ENCODE measurements at places on chromosomes 12 and 14. TPM values are rescaled to one million over a fixed set of nuclear protein-coding genes. Genes with fewer than 3 reads are reported as not detected.

GRCh38 chr14:86797075-86797351, 1196.0 kb downstream of the GALC start:
- DNase-seq: no peak

GRCh38 chr14:71451501-71451900, 480.7 kb upstream of the RGS6 start:
- DNase-seq: no peak

DNA sequence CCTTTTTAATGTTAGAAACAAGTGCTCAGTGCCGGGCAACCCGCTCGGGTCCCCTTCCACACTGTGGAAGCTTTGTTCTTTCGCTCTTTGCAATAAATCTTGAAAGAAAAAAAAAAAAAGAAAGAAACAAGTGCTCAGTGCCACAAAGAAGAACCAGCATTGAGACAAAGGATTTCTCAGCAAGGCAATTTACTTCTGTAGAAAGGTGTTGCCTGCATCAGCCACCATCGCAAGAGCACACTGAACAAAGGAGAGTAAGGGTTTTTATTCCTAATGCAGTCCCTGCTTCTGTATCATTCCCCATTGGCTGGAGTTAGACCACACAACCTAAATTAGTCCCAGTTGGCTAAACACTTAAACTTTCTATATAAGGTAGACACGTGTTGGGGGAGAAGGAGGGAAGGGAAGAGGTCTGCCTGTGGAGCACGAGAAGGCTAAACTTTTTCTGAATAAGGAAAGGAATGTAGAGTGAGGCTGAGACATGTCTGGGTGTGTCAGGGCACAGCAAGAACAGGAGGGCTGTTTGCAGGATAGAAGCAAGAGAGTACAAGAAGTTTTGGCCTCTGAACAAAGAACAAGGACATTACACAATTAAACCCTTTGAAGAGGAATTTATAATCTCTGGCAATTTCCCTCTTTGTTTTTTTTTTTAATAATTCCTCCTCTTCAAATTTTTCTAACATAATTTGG, 21.4 kb downstream of the KLRF2 start:
- DNase-seq: no peak

GRCh38 chr12:4169959-4170358, 103.6 kb upstream of the CCND2 start:
- DNase-seq: no peak

DNA sequence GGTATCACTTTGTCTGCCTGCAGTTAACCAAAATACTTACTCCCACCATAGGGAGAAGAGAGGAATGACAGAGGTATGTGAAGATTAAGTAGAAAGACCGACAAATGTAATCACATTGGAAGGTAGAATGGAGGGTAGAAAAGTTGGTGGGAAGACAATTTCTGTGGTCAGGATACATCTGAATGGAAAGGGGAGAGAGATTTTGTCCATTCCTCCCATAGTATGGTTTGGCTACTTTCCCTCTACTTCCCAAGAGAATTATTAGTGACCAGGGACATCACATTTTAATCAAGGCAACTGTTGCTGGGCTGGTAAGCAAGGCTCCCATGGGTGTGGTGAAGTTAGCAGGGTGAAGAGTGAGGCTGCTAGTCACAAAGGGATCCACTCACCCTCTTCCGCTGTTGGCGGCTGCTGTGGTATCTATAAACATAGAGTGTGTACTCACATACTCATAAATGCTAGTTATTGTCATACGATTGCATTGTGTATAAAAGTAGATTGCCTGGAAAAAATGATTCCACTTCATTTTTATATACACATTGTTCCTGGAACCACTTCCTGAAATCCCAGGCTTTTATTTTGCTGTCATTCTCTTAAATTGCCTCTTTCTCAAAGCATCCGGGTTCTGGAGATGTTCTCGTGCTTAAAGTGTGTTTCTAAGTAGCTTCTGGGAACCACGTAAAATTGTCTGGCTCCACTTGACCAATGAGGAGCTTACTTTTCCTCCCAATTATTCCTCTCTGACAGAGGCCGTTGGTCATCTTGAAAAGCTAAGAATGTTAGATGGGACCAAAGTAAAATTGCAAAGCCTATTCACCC, 413.1 kb downstream of the ZFP36L1 start:
- peak; percentile 72 for DNase-seq

- peak; percentile 56 for DNase-seq
Measured at GRCh38 chr14:66070542-66071319, 415.4 kb upstream of the CCDC196 start.

DNA sequence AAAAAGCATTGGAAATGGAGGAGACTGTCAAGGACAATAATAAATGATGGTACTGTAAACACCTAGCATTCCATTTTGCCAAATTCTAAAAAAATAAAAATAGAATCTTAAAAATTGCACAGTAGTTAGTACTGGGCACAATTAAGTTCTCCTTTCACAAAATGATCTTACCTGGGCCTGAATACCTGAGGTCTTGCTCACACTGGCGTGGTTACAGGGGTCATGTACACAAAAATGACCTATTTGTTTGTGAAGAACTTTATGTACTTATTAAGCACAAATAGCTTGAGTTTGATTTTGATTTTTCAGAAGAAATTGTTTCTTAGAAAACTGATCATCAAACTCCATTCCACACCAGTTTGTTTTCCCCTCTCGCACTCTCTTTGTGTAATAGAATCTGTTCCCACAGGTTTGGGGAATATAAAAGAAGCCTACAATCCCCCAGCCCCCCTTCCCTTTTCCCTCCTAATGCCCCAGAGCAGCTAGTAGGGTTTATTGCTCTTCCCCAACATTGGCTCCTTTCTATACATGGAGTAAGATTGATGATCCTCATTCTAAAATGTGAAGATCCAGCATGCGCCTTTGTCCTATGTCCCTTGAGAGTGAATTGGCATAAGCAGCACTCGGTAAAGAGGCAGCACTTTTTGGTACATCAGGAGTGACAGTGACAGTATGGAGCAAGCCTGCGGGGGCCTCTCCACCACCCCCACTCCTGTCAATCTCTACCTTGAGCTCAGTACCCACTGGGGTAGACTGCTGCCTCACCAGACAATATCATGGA, 204.3 kb downstream of the ASCL1 start:
- DNase-seq: no peak

The SLC5A8 gene
- total RNA-seq: not detected

- DNase-seq: no peak
Measured at GRCh38 chr12:74552201-74552600, 14.6 kb downstream of the ATXN7L3B start.

The FMNL3 gene
- 51.7 TPM for total RNA-seq

DNA sequence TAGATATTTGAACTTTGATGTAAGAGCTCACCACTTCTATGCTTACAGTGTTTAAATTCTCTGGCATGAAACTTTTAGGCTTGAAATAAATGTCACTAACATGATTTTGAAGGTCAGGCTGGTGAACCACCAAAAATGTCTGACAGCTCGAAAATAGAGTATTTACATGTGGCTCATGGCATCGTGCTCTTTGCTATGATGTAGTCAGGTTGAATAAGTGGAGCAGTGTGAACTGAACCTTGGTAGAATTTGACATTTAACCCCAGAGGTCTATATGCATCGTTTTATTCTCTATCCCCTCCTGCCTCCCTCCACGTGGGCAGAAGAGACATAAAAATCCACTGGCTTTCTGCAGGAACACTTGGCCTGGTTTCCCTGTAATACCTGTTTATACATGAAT, 369.7 kb upstream of the ATP2B1 start:
- no peak for DNase-seq

The KRT3 gene
- not detected for total RNA-seq

DNA sequence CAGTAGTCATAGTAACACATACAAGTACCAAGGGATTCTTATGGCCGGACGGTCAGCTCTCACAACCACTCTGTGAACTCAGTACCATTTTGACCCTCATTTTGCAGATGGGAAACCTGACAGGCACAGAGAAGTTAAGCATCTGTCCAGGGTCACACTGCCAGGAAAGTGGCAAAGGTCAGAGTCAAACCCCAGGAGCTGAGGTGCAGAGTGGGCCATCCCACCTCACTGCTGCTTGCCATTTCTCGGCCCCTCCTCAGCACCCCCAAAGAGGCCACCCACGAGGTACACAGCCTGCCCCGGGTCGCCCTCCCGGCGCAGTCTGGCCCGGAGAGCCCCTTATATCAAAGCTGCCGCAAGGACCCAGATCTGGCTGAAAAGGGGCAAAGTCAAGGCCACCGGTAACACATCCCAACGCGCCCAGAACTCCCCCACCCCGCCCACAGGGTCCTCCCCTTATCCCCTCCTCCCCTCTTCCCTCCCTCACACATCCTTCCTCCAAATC, 1.7 kb downstream of the NCOR2 start:
- DNase-seq: no peak

GRCh38 chr14:61149896-61150295, 131.2 kb downstream of the TMEM30B start:
- DNase-seq: no peak

- DNase-seq: no peak
Measured at GRCh38 chr12:2212537-2212936, 159.8 kb downstream of the CACNA1C start.

DNA sequence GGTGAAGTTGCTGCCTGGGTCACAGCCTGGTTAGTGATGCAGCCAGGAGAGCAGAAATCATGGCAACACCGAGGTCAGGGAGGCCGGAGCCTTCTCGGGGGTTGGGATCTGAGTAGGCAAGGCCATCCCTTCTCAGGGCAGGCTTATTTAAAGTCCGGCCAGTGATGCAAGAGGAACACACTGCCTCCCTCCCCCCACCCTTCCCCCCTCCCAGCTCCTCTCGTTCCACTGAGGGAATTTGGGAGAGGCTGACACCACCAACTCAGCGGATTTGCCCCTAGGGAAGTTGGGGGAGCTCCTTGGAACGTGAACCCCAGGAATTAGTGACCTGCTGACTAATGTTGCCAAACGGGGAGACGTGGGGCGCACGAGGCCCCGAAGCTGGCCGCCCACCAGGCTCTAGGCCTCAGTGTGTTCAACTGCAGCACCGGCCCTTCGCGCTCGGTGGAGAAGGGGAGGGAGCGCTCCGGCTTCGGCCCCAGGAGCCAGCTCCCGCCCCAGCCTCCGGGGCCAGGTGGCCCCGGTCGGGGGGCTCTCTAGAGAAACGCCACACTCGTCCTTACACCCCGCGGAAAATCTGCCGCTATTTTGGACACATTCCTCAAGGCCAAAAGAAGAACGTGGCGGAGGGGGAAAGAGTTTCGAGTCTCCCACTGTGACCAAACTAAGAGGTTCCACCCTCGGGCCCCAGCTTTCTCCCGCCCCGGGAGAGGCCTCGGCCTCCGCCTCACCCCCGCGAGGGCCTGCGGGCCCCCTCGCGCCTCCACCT, 1.6 kb downstream of the CTDSP2 start:
- peak; percentile 44 for DNase-seq

GRCh38 chr14:90301122-90301521, 30.6 kb downstream of the NRDE2 start:
- no peak for DNase-seq

The CHGA gene
- total RNA-seq: not detected

The PRPH gene
- not detected for total RNA-seq

DNA sequence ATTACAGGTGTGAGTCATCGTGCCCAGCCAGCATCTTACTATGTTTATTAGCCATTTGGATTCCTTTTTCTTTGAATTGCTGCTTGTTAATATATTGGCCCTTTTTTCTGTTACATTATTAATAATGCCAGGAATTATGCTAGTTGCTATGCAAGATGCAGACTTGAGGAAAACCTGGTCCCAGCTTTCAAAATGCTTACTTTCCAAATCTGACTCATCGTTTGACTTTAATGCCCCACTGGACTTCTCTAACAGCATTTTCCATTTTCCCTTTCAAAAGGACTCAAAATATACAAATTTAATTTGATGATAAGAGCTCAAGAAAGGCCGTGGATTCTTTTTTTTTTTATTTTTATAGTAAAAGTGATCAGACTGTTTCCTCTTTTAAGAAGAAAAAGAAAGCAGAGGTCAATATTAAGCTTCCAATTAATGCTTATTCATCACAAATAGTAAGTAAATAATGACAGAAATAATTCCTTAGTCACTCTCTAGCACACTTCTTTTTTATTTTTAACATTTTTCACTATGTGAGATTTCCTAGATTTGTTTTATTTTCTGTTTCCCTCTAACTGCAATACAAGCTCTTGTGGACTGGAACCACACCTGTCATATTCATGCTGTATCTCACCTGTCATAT, 146.1 kb upstream of the FGD4 start:
- DNase-seq: no peak

- DNase-seq: peak; percentile 87
Measured at GRCh38 chr14:18688346-18688745, 87.4 kb downstream of the OR11H12 start.

DNA sequence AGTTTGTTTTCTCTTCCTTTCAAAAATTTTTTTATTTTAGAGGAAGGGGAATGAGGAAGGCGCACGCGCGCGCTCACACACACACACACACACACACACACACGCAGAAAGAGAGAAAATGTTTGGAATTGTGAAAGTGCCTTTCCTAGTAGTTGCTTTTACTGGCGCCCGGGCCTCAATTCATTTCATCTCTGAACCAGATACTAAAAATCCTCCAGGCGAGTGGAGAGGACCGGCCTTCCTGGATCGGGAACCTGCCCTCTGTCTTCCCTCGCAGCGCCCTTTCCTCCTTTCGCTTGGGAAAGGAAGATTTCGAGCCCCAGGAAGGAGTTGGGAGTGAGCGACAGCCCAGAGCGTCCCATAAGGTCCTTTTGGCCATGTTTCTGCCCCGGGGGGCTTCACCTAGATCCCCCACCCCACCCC, 7.8 kb upstream of the TBX3 start:
- DNase-seq: no peak

- DNase-seq: no peak
Measured at GRCh38 chr14:54475911-54476310, 12.9 kb downstream of the GMFB start.

DNA sequence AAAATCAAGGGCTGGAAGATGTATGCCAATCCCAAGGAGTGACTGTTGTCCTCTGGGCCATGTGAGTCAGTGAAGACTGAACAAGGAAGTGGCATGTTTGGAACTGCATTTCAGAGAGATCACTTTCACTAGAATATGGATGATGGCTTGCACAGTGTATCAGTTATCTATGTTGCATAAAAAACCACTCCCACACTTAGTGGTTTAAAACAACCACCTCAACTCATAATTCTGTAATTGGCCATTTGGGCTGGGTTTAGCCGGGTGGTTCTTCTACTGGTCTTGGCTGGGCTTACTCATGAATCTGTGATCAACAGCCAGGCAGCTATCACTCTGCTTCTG, 15.4 kb downstream of the BDKRB1 start:
- no peak for DNase-seq

The C3AR1 gene
- total RNA-seq: 0.40 TPM

DNA sequence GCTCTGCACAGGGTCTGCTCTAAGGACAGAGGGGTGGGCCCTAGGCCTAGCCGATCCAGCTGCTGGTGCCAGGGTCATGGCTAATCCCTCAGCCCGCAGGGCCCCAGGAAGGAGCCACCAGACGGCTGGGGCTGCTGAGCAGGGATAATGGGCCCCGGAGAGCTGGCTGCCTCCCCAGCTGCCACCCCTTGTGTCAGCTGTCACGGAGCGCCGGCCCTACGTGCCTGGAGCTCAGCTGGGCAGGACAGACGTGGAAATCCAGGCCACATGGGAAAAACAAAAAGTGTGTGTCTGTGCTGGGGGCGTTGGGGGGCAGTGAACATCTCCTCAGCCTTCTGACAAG, 36.2 kb downstream of the CHGA start:
- no peak for DNase-seq

The PTGR2 gene
- total RNA-seq: 18.3 TPM

DNA sequence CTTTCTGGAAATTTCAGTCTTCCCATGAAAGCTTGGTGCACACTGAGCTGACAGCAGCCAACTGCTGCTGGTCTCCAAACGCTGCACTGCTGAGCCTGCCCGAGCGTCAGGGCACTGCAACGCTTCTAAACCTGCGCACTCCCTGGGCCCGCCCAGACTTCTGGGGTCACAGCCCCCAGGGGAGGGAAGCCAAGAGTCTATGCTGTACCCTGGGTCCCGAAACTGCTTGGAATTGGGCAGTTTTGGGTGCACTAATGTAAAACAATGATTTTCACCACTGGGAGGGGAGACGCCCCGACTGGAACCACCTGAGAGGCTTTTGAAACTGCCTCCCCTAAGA, 32.0 kb downstream of the CCDC92 start:
- no peak for DNase-seq

Data from Daoy (cell line).